CD4-positive, alpha-beta T cell treated with Interleukin-15 for 4 hours (primary cell): ENCODE measurements at places on chromosomes 1 and 21.
A peak's percentile ranks its signal among the peaks of the same experiment; 100 is the strongest.

DNA sequence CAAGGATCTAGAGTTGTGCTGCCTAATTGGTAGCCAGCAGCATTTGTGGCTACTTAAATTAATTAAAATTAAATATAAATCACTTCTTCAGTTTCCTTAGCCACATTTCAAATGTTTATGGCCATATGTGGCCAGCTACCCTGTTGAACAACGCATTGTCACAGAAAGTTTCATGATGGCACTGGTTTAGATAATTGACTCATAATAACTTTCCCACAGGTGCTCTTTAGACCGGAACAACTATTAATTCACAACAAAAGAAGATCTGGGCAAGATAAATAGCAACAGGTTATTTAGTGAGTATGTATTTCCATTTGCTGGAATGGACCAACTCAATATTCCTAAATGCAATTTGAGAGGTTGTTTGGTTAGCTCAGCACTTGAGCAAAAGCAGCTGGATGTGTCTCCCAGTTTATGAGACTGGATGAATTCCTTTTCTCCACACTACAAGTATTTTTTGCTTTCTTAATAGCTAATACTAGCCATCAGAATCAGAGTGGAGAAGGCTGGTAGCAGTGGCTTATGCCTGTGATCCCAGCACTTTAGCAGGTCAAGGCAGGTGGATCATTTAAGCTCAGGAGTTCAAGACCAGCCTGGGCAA is 3.7 kb upstream of the AMIGO1 start:
- no peak for DNase-seq

- no peak for DNase-seq
Observed at GRCh38 chr1:39894884-39895495, 6.7 kb downstream of the MYCL start.

DNA sequence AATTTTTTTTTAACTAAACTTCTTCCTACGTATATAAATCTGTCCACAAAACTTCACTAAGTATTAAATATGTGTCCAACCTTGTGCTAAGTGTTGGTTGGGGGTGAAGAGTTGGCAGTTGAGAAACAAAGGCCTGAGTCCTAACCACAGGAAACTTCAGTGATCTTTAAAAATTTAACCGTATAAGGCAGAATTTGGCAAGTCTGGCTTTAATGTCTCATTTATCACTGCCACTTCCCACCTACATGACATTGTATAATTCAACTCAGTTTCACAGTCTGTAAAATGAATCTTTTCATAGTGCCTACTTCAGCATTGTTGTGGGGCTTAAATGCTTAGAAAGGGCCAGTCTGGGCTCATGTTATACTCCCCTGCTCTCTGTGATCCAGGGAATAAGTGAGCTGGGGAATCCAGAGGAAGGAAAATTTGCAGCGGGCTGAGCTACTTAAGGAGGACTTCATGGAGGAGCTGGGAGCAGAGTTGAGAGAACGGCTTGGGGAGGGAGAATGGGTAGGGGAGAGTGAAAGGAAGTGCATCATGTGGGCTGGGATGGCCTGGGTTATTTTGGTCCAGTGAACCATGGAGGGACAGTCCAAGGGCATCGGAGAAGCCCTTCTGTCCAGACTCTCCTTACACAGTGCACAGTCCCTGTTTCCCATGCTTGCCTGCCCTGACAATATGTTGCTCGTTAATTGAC is 14.5 kb downstream of the IFNAR2 start:
- DNase-seq = no peak

GRCh38 chr1:112708002-112708448 is 1.1 kb upstream of the RHOC start:
- DNase-seq = no peak

DNA sequence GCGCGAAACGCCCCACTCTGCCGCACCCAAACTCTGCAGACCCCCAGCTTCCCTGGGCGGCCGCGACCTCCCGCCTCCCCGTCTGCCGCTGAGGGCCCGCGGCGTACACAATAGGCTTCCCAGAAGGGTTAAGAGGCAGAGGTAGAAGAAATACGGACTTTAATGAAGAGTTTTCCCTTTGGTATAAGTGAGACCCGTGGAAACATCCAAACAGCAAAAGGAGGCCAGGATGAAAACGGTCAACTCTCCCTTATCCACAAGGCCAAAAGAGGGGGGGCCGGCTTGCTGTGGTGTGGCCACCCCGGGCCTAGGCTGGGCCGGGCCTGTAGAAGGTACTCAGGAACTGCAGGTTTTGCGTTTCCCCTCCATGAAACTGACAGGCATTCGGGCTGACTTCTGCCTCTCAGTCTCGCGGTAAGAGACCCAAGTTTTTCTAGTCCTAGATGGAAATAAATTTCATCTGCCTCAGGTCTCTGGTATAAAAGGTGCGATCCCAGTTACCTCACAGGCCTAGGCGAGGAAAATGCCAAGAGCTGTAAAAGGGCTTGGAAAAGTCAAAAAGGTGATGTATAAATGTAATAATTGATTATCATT is 671 bp upstream of the PYGO2 start:
- DNase-seq = no peak

GRCh38 chr1:56363007-56363770 is 216.2 kb downstream of the PLPP3 start:
- DNase-seq = no peak

- no peak for DNase-seq
Observed at GRCh38 chr21:31874812-31875212, 2.0 kb downstream of the HUNK start.

DNA sequence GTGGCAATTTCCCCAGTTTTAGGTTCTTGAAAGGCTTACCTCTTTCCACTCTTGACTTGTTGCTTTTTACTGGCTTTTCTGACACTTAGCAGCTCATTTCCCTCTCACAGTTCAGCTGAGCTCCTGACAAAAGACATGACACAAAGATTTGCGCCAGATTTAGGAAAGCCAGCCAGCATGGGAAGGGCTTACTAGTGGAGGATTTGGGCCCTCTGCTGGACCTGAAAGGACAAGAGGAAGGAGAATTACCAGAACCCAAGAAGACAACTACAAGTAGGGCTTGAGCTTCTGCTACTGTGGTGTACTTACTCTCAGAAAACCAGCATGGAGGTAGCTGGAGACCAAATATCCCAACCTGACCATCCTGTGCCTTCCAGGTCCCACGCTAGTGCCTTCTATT is 784.5 kb downstream of the BRINP3 start:
- DNase-seq = no peak

GRCh38 chr1:71561729-71562128 is 480.9 kb upstream of the ZRANB2 start:
- DNase-seq = no peak

GRCh38 chr1:154866257-154867063 is 3.6 kb downstream of the KCNN3 start:
- DNase-seq = no peak

DNA sequence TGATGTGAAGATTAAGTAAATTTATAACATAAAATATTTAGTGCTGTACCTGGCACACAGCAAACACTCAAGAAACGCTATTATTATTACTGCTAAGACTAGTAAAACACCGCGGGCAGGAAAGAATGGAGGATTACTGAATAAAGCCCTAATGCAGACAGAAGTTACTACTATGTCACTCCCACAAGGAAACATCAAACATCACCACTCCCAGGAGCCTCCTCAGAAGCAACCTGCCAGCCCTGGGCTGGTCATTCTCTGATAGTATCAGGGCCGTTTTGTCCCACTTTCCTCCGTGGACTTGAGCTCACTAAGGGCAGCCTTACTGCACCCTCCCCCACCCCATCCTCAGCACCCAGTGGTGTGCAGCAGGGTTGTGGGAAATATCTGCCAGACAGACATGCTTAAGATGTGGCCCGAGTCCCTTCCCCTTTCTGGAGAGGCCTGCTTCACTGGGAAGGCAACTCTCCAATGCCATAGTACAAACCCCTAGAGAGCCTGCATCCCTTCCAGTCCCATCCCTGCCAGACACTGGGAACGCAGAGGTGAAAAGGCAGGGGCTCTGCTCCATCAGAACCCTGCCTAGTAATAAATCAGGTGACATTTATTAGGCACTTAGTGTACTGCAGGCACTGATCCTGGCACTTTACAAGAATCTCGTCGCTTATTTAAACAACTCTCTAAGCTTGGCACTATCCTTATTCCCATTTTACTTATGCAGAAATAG is 41.7 kb upstream of the ECE1 start:
- no peak for DNase-seq

DNA sequence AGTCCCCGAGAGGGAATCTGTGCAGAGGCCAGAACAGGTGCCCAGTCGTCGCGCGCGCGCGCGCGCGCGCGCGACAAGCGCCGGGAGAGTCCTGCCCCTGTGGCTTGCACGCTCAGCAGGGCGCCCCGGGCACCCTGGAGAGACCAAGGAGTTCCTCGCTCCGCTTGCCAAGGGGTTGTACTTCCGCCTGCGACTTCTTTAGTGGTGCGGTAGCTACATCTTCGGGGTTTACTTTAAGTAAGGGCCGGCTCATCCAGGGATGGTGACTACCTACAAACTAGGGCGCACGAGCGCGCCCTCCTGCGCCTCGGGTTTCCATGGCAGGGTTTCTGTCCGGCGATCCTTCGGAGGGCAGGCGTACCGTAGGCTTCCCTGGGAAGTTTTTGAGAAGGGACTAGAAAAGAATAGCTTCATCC is 1.4 kb downstream of the LHX4 start:
- DNase-seq = no peak

DNA sequence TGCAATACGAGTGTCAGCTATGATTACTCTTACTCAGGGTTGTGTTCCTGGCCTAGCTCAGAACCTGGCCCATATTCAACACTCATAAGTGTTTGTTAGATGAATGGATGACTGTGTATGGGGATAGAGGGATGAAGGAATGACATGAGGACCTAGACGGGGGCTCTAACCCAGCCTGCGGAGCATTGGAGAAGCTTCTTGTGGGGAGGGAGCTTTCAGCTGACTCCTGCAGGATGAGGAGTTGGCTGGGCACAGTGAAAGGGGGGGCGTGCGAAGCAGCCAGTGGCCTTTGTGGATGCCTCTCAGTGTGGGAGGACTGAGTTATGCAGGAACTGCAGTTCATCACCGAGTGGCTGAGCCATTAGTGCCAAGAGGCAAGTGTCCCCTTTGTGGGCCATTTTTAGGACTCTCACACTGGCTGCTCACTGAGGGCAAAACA is 1.2 kb upstream of the EXTL1 start:
- no peak for DNase-seq

DNA sequence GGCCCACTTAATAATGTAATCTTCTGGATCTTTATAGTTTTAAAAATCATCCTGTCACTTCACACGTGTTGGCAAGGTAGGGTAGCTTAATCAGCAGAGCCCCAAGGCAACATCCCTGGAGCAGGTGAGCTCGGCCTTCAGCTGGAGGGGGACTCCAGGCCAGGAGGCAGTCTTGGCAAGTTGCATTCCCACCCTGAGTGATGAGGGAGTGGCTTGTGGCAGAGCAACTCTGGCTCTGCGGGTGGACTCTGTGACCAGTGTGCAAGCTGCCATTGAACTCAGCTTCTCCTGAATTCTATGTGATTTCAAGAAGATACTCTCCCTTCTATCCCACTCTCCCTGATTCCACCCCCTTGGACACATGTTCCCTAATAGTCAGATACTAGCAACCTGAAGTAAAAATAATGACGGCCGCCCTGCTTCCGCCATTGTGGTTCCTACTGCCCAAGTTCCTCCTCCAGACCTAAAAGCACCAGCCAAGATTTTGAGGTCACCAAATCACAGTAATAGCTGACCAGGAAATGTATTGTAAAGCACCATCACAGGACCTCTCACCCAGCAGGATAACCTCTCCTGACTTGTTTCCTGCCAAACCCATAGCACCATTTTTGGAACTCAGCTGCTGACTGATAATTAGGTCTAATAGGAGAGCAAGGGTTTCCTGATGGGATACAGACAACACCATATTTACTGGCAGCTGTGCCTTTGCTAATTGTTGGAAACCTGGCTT is 11.5 kb upstream of the LYST start:
- DNase-seq = no peak

DNA sequence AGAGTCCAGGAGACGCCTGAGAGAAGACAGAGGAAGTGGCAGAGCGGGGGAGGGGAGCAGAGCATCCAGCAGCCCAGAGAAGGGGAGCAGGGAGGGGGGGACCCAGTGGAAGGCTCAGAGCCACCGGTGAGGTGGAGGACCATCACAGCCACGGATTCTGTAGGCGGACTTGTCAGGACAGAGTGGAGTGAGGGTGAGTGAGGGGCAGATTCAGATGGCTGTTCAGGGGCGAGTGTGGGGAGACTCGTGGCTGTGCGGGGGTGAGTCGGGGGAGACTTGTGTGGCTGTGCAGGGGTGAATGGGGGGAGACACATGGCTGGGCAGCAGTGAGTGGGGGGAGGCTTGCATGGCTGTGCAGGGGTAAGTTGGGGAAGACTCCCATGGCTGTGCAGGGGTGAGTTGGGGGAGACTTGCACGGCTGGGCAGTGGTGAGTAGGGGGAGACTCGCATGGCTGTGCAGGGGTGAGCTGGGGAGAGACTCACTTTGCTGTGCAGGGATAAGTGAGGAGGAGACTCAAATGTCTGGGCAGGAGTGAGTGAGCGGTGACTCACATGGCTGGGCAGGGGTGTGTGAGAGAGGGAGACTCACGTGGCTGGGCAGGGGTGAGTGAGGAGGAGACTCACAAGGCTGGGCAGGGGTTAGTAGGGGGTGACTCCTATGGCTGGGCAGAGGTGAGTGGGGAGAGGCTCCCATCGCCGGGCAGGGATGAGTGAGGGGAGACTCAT is 56.8 kb upstream of the ABCG1 start:
- no peak for DNase-seq

DNA sequence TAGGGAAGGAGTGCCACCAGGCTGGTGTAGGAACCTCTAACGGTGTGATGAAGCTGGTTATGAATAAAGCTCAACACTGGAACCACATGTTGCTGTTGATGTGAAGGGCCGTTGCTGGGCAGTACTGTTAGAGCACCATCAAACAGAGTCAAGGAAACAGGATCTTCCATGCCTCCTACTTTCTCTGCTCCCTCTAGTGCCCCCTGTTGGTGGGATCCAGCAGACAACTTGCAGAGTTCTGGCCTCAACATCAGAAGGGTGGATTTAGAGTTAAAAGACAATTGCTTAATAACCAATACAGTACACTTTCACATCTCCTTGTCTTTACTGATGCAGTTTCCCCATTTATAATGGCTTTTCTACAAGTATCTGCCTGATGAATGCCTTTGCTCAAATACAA is 336.4 kb downstream of the NTNG1 start:
- no peak for DNase-seq

GRCh38 chr21:35528116-35529042 is 479.3 kb upstream of the RUNX1 start:
- DNase-seq = peak; percentile 28

GRCh38 chr1:50742523-50742922 is 217.5 kb downstream of the FAF1 start:
- no peak for DNase-seq

DNA sequence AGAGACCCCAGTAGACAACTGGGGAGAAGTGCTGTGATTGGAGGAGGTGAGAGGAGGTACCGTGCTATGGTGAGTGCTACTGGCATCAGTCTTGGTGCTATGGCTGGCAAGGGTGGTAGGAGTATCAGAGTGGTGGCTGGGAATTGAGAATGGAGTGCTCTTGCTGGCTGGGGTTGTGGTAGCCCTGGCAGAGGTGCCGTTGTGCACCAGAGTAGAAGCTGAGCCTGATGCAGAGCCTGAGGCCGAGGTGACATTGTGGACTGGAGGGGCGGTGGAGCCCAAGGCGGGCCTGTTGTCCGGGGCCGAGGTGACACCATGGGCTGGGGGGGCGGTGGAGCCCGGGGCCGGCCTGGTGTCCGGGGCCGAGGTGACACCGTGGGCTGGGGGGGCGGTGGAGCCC is 14.6 kb downstream of the TRIM46 start:
- DNase-seq = no peak

- DNase-seq = no peak
Observed at GRCh38 chr1:32388641-32389040, 5.6 kb downstream of the BSDC1 start.
